ENCODE measurements at places on chromosomes 11 and 22.

GRCh38 chr11:64542172-64543125, 48.6 kb upstream of the SLC22A12 start:
- DNase-seq = no peak

DNA sequence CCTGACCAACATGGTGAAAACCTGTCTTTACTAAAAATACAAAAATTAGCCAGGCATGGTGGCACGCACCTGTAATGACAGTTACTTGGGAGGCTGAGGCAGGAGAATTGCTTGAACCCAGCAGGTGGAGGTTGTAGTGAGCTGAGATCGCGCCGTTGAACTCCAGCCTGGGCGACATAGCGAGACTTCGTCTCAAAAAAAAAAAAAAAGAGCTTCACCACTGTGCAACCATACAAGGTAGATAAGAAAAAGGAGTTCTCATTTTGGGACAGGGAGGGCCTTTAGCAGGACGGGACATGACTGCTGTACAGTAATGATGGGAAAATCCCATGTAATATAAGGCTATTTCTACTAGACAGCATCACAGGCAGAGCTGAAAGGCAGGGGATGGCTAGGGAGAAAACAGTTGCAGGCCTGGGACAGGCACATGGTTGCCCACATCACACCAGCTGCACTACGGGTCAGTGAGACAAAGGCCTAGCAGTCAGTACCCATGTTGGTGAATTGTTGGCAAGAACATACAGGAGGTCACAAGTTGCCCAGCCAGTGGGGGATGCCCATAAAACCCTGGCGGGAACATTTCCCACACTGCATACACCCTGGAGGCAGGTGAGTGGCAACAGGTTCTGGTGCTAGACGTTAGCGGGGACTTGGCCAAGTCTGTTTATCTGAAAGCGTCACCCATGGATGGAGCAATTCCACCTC, 5.4 kb downstream of the TANGO2 start:
- no peak for DNase-seq

- DNase-seq = no peak
Measured at GRCh38 chr11:12074529-12075195, 35.7 kb upstream of the MICAL2 start.

- no peak for DNase-seq
Measured at GRCh38 chr22:48045369-48045768, 1282.9 kb downstream of the TBC1D22A start.

DNA sequence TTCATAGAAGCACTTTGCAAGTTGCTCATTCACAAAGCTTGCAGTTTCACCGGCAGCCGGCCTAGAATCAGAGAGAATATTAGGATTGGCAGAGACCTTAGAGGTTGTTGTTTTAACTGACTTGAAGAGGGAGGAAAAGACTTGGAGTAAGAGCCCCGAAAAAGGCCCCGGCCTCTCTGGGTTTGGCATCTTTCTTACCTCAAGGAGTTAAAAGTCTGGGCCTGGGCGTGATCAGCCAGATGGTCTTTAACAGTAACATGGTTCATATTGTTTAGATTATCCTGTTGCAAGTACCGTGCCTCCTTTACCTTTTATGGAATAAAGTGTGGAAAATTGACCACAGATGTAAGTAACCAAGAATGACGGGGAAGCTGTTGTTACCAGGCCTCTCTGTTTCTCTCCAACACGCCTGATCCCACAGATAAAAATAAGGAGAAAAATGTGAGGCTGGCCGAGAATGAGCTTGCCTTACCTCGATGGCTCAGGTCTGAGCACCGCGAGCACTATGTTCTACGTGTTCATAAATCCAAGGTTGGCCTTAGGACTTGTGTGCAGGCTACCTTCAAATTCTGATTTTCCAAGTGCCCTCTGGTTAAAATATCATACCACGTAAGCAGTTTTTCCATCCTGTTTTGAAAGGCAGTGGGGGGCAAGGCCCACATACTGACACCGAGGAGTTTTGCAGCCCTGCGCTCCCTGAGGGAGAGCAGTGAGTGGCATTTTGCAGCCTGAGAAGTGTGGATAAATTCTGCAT, 56.4 kb downstream of the PARVA start:
- no peak for DNase-seq

All from stimulated activated CD8-positive, alpha-beta memory T cell treated with anti-CD3 and anti-CD28 coated beads, Interleukin-4, amount 100 ng/mL, for 4 hours (primary cell).